ENCODE measurements at places on chromosomes 3 and 15.

DNA sequence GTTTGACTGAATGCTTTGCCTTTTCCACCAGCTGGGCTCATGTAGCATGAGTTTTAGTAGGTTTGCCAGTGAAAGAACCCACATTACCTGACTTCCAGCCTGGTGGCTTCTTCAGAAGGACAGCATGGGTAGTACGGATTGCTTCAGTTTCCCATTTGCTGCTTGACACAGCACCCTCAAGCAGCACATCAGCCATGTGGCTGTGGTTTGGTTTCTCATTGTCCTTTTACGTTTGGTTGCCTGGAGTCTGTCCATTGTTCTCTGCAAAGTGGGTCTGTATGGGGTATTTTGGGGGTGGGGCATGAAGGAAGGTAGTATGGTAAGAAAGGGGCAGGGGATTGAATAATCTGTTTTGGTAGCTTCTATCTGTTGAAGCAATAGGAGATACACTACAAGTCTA, 227.2 kb upstream of the ICE2 start:
- no peak overlapping the region for H3K27ac ChIP-seq
- no peaks in the 10 kb centered on the region for H3K36me3 ChIP-seq
- DNase-seq, result no peak
- H3K27me3 ChIP-seq, result no peaks in the 10 kb centered on the region
- H3K4me1 ChIP-seq, result no peaks in the 10 kb centered on the region

DNA sequence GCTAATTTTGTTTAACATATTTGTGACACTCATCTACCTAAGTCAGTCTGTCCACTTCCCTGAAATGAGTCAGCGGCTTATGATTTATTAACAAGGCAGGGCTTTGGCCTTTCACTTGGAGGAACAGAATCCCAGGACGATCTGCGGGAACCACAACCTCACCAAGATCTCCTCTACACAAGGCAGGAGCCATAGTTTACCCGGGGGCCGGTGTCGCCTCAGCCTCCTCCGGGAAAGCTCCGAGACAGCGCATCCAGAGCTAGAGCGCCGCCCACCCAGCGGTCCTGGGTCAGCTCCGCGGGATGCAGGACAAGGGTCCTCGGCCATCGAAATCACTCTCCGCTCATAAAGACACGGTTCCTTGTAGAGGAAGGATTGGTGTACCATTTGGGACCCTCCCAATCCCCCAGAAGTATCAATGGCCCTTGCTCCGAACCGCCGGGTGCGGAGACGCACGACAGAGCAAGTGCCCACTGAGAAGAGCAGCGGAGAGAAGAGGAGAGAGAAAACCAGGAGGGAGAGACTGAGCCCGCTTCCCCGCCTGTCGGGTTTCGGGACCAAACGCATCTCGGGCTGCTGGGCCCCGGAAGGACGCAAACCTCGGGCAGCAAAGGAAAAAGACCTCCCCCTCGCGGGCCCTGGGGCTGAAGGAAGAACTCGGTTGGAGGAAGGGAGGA, 13.1 kb upstream of the ALCAM start:
- no peaks in the 10 kb centered on the region for H3K4me1 ChIP-seq
- no peaks in the 10 kb centered on the region for H3K36me3 ChIP-seq
- H3K27me3 ChIP-seq, result peaks cover 23% of the 10 kb centered on the region
- H3K27ac ChIP-seq, result no peak overlapping the region
- peak overlapping the region; percentile 73 for H3K4me3 ChIP-seq

GRCh38 chr15:81168644-81169043, 28.0 kb upstream of the IL16 start:
- peaks cover 9% of the 10 kb centered on the region for H3K27me3 ChIP-seq
- no peaks in the 10 kb centered on the region for H3K36me3 ChIP-seq
- no peak overlapping the region for H3K27ac ChIP-seq
- H3K4me1 ChIP-seq, result no peaks in the 10 kb centered on the region
- DNase-seq, result no peak

DNA sequence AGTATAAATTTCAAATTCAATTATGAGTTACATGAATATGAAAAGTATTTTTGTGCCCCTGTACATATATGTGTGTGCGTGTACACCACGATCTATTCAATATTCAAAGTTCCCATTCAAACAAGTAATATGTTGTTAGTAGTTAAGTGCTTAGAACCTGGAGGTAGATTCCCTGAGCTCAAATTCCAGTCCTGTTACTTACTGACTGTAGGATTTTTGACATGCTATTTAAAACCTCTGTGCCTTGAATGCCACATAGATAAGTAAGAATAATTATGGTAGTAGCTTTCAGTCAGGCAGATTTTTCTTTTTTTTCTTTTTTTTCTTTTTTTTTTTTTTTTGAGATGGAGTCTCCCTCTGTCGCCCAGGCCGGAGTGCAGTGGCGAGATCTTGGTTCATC, 53.3 kb upstream of the CMSS1 start:
- H3K4me1 ChIP-seq, result peaks cover 3% of the 10 kb centered on the region
- H3K36me3 ChIP-seq, result no peaks in the 10 kb centered on the region
- H3K27ac ChIP-seq, result no peak overlapping the region
- DNase-seq, result no peak
- H3K4me3 ChIP-seq, result no peak overlapping the region

DNA sequence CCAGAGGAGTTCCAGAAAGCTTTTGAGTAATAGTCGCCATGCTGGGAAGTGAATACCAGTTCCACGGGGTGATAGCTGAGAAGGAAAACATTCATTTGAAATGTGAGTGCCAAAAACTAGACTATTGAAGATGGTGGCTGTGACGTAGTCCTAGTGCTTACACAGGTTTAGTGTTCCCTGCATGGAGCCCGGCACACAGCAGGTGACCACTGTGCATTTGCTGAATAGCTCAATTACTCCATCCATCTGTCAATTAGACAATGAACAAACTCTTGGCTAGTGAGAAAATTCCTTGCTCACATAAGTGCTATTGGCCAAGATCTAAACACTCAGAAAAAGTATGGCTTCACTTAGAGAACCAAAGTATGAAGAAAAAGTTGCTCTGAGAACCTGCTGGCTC, 448.1 kb upstream of the WNT5A start:
- no peaks in the 10 kb centered on the region for H3K36me3 ChIP-seq
- H3K27me3 ChIP-seq, result peaks cover 25% of the 10 kb centered on the region
- no peak for DNase-seq
- peak overlapping the region; percentile 40 for H3K27ac ChIP-seq
- no peak overlapping the region for H3K4me3 ChIP-seq
- H3K4me1 ChIP-seq, result peaks cover 4% of the 10 kb centered on the region

DNA sequence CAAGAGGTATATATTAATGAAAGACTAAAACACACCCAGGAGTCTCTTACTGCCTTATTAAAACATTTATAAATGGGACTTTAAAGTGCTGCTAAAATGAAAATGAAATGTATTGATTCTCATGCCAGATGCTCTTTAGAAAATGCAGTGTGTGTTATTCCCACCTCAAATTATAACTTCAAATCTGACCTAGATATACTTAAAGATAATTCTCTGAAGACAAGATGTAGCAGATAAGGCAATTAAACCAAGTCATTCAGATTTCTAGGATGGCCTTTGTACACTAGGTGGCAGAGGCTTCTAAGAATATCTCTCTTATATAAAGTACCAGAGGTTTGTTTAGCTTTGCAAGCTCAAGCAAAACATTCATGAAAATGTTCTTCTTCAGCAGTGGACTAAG, 26.9 kb upstream of the GOLGA8B start:
- no peaks in the 10 kb centered on the region for H3K36me3 ChIP-seq
- H3K4me1 ChIP-seq, result no peaks in the 10 kb centered on the region
- no peaks in the 10 kb centered on the region for H3K27me3 ChIP-seq
- no peak overlapping the region for H3K27ac ChIP-seq

- H3K27me3 ChIP-seq, result no peaks in the 10 kb centered on the region
- no peaks in the 10 kb centered on the region for H3K4me1 ChIP-seq
- no peak overlapping the region for H3K4me3 ChIP-seq
Measured at GRCh38 chr3:114640126-114640525, 346.3 kb downstream of the TIGIT start.

DNA sequence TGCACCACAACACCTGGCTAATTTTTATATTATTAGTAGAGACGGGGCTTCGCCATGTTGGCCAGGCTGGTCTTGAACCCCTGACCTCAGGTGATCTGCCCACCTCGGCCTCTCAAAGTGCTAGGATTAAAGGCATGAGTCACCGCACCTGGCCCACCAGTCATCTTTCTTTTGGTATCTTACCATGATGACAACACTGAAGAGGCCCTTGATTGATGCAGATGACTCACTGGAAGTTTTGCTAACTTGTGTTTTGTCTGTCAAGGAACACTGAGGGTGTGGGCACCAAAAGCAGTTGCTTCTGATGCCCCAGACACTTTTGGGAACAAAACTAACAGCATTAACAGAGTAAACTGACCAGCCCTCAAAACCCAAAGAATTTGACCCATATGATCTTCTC, 88.3 kb downstream of the MYO5A start:
- DNase-seq, result no peak
- no peaks in the 10 kb centered on the region for H3K27me3 ChIP-seq
- no peak overlapping the region for H3K27ac ChIP-seq
- no peaks in the 10 kb centered on the region for H3K36me3 ChIP-seq
- H3K4me3 ChIP-seq, result no peak overlapping the region

Measured in endodermal cell (in vitro differentiated cells).